ENCODE measurements at places on chromosomes 1 and 21.

GRCh38 chr1:178060789-178061556 is 32.9 kb upstream of the RASAL2 start:
- DNase-seq: no peak

DNA sequence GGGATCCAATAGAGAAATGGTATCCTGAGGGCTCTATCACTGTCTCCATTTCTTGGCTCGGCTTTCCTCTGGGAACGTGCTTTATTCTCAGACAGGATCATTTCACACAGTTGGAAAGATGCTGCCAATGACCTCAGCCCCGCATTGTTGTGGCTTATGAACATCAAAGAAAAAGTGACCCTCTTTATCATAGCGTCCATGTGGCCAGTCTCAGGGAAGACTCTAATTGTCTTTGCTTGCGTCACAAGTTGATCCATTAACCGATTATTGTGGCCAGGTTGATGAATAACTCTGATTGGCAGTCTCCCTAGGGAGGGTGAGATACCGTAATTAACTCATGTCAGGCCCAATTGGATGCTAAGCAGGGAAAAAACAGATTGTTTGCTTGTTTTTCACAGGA is 10.4 kb upstream of the TMEM9 start:
- no peak for DNase-seq

DNA sequence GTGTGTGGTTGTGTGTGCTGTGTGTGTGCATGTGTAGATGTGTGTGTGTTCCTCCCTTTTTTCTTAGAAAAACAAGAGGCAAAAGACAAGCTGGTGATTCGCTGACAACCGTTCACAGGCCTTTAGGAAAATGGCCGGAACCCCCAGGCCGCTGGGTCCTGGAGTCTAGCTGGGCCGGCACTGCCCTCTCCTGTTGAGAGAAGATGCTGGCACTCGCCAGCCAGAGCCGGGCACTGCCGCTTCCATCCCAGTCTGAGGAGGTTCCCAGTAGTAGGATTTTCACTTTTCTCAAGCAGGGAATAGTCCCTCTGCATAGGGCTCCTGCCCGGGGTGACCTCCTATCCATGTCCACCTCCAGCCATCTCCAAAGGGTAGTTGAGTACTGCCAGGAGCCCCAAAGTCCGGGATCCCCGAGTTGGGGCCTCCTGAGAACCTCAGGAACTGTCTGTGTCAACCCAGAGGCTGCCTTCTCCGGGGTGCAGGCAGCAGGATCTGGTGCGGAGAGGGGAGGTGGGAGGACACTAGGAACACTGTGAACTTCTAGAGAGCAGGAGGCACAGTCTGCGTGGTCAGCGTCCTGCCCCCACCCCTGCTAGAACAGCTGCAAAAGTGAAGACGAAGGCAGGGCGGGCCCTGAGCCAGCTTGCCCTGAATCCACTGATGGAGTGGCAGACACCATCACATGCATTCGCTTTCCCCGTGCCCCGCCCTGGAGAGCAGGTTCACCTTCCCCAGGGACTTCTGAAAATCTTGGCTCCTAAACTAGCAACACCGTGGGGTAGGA is 44.1 kb upstream of the ARHGEF16 start:
- no peak for DNase-seq

DNA sequence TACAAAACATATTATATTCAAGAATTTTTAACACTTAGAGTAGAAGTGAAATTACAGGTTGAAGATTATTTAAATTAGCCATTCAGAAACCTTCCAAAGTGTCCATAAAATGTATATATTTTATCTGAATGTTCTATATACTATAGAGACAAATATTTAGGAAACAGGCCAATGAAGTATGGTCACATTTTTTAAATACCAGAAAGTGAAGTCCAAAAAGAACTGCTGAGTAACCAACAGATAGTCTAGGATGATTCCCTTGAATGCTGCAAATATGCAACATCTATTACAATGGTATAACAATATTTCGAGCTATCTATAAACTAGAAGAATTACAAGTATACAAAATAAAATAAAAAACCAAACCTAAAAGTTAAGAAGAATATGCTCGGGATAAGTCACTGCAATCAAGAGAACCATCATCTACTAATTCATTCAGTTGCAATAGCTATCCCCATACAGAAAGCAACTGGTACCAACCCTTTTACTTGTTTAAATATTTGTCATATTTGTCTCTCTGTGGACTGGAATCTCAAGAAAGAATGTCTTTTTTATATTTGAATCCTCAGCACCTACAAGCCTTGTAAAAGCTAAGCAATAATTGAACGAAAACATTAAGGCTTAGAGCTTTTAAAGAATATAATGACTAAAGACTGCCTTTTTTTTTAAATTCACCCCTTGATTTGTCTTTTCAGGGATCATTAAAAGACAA is 8.1 kb downstream of the ODF2L start:
- no peak for DNase-seq

DNA sequence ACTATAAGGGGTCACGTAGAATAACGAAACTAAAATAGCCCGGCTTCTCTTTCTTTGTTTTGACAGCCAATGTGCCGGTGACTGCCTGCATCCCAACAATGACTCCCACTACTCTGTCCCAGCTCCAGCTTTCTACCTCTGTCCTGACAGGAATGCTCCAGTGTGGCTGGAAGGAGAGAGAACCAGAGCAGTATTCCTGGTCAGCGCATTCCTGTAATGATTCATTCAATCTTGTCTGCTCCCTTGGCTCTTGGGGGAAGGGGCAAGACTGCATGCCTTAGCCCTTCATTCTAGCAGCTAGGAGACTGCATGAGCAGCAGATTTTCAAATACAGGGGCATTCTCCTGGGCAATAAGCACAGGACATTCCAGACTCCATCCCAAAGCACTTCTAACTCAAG is 132.1 kb upstream of the PRMT6 start:
- no peak for DNase-seq

DNA sequence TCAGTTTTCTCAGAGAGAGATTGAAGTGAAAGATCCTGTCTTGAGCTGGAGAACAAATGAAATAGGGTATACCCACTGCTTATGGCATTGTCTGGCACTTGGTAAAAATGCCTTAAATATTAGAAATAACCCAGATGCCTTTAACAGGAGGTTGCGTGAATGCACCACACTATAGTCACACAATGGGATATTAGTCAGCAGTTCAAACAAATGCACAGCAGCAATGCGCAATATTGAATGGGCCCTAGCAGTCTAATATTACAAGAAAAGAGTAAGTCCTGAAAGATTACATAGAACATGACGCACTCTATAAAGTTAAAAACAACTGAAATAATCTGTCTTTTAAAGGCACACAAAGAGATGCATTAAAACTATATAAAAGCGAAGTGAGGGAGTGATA is 161.1 kb downstream of the EDEM3 start:
- no peak for DNase-seq

- DNase-seq: no peak
Measured at GRCh38 chr1:228339059-228339704, 67.5 kb downstream of the TRIM11 start.

DNA sequence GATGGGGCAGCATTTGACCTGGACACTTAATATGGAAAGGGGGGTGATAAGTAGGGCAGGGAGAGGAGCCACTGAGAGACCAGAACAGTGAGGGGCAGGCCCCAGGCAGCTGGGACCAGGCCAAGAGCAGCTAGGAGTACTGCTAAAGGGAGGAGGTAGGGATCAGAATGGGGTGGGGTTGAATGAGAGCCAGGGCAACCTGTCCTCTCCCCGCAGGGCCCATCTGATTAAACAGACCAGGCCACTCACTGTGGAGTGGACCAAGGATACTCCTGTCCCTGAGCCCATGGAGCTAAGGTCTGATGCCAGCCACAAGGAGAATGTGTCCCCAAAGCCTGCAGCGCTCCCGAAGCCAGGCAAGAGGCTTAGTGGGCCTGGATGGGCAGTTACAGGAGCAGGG is 2.1 kb downstream of the C1orf167 start:
- DNase-seq: no peak

- DNase-seq: no peak
Measured at GRCh38 chr1:66175581-66175980, 358.4 kb upstream of the SGIP1 start.

- no peak for DNase-seq
Measured at GRCh38 chr1:159778266-159778665, 2.5 kb upstream of the DUSP23 start.

GRCh38 chr1:154440036-154440804 is 35.1 kb downstream of the IL6R start:
- DNase-seq: no peak

Measured in stimulated activated CD8-positive, alpha-beta memory T cell treated with anti-CD3 and anti-CD28 coated beads, Interleukin-2, amount 100 ng/mL, for 48 hours (primary cell).